CD4-positive, alpha-beta memory T cell (primary cell): ENCODE measurements at places on chromosomes 6 and 20.

DNA sequence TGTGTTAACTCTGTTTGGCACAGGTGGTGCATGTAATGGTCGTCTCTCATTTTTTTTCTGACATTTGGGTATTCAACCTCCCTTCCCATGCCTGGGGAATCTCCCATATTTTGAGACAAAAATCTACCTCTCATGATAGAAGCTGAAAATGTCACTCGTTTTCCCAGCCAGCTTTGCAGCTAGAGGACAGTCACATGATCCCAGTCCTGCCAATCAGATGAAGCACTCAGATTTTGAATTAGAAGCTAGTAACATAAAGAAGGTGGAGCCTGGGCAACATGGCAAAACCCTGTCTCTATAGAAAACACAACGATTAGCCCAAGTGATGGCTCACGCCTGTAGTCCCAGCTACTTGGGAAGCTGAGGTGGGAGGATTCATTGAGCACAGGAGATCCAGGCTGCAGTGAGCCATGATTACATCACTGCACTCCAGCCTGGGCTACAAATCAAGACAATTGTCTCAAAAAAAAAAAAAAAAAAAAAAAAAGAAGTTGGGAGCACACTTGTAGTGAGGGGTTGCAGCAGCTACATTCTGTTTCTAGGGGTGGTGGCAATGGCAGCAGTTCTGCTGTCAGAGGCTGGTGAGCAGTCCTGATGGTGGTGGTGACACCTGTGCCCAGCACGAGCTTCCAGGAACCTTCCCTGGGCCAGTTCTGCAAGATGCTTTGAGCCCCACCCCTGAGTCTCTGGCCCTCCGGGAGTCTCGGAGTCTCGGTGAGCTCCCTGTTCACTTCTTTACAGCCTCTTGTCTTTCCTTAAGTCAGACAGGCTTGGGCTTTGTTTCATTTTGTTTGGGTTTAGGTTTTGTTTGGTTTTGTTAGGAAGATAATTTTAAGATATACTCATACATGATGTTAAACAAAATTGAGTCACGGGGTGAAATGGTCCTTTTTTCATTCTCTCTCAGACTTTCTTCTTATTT is 94.1 kb upstream of the KCNG1 start:
- DNase-seq = no peak

GRCh38 chr20:31821427-31821826 is 2.3 kb downstream of the MYLK2 start:
- DNase-seq = no peak

DNA sequence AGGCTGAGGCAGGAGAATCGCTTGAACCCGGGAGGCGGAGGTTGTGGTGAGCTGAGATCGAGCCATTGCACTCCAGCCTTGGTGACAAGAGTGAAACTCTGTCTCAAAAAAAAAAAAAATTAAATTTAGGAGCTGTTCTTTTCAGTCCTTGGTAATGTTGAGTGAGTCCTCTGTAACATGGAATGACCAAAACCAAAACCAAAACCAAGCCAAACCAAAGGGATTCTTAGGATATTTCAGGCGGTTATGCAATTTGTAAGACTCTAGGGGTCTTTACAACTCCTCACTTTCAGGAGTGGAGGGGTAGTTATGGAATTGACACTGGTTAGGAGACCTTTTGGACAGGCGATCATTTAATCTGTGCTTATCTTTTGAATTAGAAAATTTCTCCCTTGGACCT is 15.8 kb downstream of the TIAM2 start:
- no peak for DNase-seq

GRCh38 chr6:129069006-129069405 is 186.1 kb downstream of the LAMA2 start:
- no peak for DNase-seq

DNA sequence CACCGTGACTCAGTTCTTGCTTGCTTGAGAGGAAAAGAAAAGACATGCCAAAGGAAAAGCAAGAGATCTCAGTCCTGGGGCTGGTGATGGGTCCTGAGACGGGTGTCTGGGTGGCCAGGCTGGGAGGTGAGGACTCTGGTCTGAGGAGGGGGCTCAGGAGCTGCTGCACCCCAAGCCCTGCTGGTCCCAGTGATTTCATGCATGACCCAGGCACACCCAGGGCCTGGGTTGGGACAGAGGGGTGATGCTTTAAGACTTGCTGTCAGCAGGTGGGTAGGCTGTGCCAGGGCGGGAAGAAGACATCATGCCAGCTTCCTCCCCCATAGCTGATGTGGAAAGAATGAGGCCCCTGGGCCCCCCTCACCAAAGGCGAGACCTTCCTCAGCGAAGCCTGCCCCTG is 65.1 kb upstream of the PMEPA1 start:
- no peak for DNase-seq

DNA sequence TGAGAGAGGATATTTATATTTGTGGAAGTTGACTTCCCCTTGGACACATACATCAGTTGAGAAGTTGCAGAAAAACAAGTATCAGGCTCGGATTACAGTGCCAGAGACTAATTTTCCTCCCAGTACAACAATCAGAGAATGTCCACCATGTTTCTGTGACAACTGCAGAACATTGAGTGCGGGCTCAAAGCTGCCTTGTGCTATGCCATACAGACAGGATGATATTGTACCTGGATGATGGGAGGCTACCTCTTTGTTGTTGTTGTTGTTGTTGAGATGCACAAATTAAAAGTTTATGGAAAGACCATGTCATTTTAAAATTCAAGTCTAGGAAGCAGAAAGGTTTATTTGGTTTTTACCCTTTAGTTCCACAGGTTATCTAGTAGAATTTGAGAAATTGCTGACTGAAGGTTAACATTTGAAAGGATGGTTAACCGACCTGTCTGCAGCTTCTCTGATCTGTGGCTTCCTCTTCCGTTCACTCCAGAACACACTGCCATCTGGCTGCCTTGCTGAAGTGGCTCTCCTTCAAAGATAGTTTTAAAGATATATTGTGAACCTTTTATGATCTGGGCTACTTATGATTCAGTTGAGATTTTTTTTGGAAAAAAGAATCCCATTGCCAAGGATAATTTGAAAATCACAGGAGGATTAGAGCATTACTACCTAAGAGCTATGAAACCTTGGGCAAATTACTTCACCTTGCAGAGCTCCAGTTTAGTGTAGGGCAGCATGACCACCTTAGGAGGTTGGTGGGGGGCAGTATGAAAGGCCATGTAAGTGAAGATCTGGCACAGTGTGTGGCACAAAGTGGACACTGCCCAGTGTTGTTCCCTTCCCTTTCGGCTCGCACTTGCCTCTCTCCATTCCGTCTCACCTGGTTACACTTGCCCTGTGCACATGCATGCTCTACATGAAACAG is 15.9 kb downstream of the TMEM200A start:
- peak; percentile 52 for DNase-seq

DNA sequence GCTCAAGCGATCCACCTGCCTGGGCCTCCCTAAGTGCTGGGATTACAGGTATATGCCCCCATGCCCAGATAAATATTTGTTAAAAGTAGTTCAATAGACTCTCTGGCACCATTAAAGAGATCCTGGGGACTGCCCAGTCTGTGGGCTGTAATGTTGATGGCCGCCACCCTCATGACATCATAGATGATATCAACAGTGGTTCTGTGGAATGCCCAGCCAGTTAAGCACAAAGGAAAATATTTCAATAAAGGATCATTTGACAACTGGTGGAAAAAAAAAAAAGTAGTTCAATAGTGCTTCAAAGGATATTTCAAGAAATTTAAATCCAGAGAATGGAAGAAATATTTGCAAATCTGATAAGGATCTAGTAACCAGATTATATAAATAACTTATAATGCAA is 1.5 kb upstream of the CRIP3 start:
- no peak for DNase-seq

DNA sequence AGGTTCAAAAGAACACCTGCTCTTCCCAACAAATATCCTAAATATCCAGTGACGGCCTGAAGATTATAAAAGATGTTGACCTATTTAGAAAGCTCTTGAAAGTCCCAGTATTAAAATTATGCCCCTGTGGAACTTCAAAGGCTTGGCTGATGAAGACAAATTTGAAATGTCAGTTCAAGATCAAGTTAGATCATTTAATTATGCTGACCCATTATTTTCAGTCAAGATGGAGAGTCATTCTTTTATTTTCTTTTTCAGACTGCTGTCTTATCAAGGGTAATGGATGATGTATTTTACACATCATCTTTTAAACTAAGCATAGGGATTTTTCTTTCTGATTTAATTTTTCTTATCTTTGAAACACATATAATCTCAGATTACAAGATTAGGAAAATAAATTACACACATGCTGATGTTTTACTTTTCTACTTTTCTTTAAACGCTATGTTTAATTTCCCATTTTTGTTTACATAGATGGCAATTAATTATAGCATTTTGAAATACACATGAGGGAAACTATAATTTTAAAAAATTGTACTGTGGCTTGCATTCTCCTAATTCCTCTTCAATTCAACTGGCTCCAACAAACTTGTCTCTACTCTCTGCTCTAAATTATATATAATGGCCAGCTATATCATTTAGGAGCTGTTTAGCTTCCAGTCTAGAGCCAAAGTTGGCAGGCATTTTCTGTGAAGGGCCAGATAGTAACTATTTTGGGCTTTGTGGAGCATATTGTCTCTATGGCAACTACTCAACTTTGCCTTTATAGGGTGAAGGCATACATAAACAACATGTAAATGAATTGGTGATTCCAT is 123.7 kb downstream of the RCAN2 start:
- no peak for DNase-seq

- DNase-seq = no peak
These were observed 21.9 kb downstream of the FBXL4 start for GRCh38 chr6:98925831-98926230.

GRCh38 chr6:63975699-63976098 is 340.1 kb downstream of the PHF3 start:
- no peak for DNase-seq

GRCh38 chr20:41047975-41048305 is 19.3 kb downstream of the TOP1 start:
- DNase-seq = peak; percentile 52

DNA sequence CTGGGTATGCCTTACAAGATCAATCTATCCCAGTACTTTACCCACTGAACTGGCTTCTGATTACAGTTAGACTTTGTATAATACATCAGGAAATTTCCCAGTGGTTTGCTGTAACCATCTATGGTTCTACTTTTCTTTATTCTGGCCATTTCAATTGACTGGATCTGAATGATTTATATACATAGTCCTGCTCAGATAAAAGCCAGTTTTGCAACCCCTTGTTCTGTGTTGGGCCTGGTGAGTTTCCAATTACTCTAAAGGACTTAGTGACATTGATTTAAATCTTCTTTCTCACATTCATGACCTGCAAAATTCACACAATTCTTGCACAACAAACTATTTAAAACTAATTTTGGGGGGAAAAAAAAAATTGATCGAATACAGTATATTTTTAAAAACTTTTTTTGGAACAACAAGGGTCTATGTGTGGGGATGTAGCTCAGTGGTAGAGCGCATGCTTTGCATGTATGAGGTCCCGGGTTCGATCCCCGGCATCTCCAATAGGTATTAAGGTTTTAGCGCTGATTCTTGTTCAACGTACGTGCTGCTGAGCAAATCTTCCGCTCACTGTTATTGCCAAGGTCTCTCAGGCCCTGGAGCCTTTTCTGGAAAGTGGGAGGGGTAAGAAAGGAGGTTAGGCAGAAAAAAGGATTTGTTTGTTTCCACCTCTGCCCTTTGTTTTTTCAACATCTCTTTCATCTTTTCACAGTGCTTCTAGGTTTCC is 117.5 kb downstream of the GPX5 start:
- no peak for DNase-seq

DNA sequence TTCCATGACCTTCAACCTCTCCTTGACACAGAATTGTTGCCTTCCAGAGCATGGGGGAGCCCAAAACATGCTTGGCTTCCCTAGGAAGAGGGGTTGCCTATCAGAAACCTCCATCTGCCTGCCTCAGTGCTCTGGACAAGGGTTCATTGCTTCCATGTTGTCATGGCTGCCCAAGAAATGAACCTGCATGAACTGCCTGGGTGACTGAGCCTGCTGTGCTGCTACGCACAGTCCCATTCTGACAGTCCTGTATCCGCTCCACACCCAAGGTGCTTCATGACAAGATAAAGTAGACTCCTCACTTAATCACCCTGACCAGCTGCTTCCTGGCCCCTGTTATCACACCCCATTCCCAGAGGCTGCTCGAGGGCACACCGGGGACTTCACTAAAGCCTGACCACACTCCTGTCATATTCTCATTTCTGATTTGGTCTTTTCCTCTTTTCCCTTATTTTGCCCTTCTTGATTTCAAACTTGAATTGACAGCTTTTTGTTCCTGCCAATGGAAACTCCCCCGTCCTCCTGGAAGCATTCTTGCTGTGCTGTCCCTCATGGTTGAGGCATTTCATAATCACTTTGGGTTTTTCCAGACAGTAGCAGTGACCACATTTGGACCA is 31.9 kb downstream of the GMPR start:
- DNase-seq = no peak

GRCh38 chr6:161658211-161658610 is 384.4 kb upstream of the AGPAT4 start:
- DNase-seq = no peak

GRCh38 chr6:169800668-169801395 is 49.4 kb downstream of the ERMARD start:
- no peak for DNase-seq

DNA sequence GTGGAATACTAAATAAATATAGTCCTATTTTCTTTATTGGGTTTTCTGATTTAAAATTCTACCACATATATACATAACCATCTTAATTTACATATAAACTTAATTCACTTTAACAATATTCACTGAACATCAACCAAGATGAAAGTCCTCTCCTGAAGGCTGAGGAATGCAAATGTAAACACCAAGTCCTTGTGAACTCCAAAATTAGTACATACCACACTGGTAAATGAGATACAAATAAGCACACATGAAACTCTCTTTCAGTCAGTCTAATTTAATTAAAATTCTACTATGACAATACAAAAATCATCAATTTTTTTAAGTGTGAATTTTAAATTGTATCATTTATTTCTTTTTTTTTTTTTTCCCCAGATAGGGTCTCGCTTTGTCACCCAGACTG is 205.1 kb upstream of the RUNX2 start:
- no peak for DNase-seq
